Stimulated activated CD8-positive, alpha-beta memory T cell treated with anti-CD3 and anti-CD28 coated beads, Interleukin-7, amount 100 ng/mL, for 1 hour (primary cell): ENCODE measurements at places on chromosomes 3 and 15.

DNA sequence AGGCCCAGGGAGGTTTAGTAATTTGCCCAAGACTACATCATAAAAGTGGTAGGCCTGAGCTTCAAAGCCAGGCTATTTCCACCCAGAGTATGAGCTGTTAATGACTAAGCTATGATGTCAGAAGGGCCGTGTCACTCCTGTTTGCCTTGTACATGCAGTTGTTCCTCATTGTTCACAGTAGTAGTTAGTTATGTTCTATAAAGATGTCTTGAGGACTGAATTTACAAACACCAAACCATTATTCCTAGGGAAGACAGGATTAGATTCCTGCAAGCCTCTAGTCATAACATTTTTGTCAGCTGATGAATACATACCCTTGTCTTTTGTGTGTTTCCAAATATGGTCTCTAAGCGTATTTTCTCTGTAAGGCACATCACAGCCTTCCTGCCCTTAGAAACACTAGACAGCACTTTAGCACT, 20.9 kb upstream of the LARS2 start:
- no peak for DNase-seq

- no peak for DNase-seq
Observed at GRCh38 chr3:18079739-18080138, 337.3 kb upstream of the TBC1D5 start.

DNA sequence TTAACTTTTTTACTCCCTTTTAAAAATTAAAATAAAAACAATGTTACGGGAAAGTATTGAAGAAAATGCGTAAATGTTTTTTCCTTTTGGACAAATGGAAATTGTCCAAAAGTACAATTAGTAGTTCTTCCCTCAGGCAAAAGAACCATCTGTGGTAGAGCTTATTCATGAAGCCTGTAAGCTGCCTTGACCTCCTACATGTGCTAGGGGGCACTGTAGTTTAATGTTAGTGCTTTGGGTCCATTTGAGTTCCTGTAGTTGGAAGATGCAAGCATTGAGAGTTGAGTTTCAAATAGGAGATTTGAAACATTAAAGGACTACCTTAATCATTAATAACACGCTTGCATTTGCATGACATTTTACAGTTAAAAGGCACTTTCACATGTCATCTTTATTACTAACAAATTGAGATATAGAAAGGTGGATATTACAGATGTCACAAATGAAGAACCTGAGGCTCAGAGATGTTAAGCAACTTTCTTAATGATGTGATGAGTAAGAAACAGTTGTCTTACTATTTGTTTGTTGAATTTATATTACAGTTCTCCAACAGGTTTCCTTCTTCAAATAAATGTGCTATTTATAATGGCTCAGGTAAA, 1.8 kb upstream of the ZNF385D start:
- DNase-seq = no peak

- DNase-seq = no peak
Observed at GRCh38 chr3:106263011-106263410, 394.2 kb upstream of the CBLB start.

DNA sequence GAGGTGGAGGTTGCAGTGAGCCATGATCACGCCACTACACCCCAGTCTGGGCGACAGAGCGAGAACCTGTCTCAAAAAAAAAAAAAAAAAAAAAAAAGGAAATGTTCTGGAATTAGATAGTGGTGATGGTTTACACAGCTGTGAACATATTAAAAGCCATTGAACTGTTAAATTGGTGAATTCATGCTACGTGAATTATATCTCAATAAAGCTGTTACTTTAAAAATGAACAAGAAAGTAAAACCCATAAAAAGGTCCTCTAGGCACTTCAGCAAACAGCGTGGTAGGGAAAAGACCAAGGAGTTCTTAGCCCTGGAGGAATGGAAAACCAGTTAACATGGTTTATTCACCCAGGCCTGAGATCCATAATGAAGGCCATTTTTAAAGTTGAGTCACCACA, 180.1 kb downstream of the ATG7 start:
- no peak for DNase-seq

- DNase-seq = no peak
Observed at GRCh38 chr15:32030795-32031194, 480 bp downstream of the CHRNA7 start.

GRCh38 chr3:85081191-85081906, 122.6 kb downstream of the CADM2 start:
- no peak for DNase-seq

GRCh38 chr3:23911397-23911796, 5.4 kb downstream of the NKIRAS1 start:
- DNase-seq = no peak
